NCI-H1048 (cell line): ENCODE measurements at places on chromosomes 4 and X.

DNA sequence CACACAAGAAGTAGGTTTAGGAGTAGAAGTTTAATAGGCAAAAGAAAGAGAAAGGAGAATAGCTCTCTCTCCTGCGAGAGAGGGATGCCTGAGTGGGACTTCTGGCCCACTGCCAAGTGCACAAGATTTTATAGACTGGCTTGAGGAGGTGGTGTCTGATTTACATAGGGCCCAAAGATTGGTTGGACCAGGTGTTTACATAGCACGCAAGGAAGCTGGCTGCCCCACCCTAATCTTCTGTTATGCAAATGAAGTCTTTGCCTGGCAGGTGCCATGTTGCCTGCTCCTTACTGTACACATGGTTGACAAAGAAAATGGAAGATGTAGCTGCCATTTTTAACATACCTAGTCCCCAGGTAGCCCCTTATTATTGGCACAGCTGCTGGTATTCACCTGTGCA lies 170.8 kb upstream of the GATB start:
- DNase-seq = no peak

- no peak for DNase-seq
These were observed 71.2 kb upstream of the NAF1 start for GRCh38 chr4:163237856-163238255.

GRCh38 chrX:21959362-21960051 lies 19.0 kb downstream of the SMS start:
- DNase-seq = no peak

DNA sequence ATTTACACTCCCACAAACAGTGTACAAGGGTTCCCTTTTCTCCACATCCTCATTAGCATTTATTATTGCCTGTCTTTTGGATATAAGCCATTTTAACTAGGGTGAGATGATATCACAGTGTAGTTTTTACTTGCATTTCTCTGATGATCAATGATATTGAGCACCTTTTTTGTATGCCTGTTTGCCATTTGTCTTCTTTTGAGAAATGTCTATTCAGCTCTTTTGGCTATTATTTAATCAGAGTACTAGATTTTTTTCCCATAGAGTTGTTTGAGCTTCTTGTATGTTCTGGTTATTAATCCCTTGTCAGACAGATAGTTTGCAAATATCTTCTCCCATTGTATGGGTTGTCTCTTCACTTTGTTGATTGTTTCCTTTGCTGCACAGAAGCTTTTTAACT lies 190.6 kb downstream of the MAGEB17 start:
- DNase-seq = no peak
